DND-41 (cell line): ENCODE measurements at places on chromosomes 5 and 9.

DNA sequence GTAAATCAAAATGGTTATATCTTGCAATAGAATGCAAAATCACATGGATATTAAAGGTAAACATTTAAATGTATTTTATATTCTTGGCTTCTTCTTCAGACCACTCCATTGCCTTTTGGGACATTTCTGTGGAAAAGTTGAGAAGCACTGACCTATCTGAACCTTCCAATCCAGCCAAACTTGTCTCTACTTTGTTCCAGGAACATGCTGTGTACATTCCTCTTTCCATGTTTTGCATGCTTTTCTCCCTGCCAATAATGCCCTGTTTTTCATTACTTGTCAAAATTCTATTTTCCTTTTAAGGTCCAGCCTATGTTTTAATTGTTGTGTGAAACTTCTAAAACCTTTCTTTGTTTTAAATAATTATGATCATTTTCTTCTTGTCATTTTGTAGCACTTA is 28.3 kb downstream of the JAK2 start:
- DNase-seq, result no peak

- DNase-seq, result no peak
Observed at GRCh38 chr5:115325296-115325959, 29.0 kb upstream of the CCDC112 start.

GRCh38 chr5:140043508-140043872 is 391 bp upstream of the NRG2 start:
- no peak for DNase-seq

DNA sequence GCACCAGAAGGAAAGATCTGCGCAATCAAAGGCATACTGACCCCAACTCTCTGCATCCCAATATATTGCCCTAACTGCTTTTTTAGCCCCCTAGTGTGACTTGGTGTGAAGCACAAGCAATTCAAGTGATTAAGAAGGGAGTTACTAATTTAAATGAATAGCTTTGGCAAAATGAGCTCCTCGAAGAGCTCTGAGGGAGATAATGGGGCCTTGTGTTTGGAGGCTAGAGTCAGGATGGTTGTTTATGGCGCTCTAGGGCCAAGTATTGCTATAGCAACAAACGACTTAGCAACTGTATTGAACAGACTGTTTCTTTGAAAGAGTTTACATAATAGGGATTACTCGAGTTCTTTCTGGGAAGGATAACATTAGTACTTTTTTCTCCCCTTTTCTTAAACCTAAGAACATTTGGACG is 11.5 kb upstream of the C5orf58 start:
- DNase-seq, result no peak

- no peak for DNase-seq
Observed at GRCh38 chr5:27315363-27316270, 277.2 kb upstream of the CDH9 start.

DNA sequence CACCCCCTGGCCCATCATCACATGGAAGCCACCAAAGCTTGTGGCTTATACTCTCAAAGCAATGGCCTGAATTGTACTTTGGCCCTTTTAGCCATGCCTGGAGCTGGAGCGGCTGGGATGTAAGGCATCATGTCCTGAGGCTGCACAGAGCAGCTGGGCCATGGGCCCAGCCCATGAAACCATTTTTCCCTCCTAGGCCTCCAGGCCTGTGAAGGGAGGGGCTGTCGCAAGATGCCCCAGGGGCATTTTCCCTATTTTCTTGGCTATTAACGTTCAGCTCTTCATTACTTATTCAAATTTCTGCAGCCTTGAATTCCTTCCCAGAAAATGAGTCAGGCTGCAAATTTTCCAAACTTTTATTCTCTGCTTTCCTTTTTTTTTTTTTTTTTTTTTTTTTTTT is 27.7 kb downstream of the FST start:
- DNase-seq, result no peak

DNA sequence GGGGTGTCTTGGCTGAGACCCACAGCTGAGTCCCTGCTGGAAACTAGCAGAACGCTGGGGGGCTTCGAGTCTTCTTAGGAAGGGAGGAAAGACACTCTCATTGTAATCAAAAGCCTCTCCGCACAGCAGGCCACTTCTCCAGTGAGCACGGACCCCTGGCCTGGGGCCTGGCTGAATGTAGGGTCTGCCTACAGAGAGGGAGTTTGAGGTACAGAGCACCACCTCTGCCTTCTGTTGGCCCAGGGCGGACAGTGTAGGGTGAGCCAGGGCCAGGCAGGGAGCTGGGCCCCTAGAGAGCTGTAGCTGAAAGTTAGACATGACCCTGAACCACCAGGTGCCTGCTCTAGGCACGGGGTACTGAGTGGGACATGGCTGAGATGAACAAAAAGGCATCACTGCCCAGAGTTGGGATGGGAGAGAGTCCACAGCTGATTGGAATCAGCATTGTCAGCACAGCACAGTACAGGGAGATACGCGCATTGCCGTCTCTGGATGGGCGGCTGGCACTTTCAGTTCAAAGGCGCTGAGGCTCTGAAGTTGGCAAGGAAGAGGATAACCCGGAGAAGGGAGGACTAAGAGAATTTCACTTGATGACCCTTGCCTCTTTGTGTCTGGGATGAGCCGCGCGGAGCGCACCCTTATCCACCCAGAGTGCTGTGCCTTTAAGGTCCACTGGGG is 363 bp upstream of the SLC25A48 start:
- DNase-seq, result no peak
